ENCODE measurements at places on chromosomes 7 and 10.

GRCh38 chr10:63994371-63994770 is 473.2 kb downstream of the REEP3 start:
- no peak for DNase-seq

DNA sequence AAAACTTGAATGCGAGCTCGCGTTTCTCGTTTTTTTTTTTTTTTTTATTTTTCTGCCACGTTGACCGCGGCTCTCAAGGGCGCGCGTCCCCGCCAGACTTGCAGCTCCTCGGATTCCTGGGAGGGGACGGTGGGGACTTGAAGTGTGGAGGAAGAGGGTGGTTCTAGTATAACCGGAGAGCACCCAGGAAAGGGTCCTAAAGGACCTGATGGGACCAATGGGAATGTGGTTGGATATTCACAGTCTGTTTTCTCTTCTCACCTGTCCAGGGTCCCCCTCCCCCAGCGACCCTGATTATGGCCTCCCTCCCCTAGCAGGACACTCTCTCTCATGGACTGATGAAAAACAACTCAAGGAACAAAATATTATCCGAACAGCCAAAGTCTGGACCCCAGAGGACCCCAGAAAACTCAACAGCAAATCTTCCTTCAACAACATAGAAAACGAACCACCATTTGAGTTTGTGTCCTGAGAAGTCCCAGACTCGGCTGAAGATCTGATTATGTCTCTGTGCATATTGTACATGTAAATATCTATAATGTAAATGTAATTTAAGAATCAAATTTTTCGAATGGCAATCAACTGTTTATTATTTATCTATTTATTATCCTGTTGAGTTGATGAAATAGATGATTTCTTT is 1.4 kb downstream of the PTF1A start:
- no peak for DNase-seq

DNA sequence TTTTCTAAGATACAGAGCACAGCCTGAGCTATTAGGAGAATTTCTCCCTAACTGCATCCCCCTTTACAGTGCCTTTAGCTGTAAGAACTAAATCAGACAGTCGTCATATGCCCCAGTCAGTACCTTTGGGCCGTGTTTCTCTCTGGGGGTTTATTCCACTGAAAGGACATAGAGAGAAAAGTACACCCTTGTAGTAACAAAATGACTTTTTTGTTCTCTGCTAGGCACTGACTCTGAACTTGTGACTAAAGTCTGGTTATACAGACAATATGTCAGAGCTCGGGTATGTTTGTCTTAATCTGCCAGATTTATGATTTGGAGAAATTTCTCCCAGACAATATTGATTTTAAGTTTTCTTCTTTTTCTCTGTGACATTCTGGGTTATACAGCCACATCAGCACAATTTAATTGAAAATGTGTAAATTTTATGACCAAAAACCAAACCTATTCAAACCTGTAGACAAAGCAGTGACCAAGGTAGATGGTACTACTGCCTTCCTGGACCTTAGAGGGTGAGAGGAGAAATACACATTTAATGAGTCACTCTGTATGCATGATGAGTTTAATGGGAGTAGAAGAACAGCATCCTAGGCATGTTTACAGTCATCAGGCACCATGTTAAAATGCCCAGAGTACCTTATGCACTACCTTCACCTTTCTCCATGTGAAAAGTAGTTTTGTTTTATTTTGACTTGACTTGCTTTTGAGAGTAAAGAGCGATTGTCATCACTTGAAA is 156.1 kb upstream of the PLXDC2 start:
- DNase-seq = no peak

DNA sequence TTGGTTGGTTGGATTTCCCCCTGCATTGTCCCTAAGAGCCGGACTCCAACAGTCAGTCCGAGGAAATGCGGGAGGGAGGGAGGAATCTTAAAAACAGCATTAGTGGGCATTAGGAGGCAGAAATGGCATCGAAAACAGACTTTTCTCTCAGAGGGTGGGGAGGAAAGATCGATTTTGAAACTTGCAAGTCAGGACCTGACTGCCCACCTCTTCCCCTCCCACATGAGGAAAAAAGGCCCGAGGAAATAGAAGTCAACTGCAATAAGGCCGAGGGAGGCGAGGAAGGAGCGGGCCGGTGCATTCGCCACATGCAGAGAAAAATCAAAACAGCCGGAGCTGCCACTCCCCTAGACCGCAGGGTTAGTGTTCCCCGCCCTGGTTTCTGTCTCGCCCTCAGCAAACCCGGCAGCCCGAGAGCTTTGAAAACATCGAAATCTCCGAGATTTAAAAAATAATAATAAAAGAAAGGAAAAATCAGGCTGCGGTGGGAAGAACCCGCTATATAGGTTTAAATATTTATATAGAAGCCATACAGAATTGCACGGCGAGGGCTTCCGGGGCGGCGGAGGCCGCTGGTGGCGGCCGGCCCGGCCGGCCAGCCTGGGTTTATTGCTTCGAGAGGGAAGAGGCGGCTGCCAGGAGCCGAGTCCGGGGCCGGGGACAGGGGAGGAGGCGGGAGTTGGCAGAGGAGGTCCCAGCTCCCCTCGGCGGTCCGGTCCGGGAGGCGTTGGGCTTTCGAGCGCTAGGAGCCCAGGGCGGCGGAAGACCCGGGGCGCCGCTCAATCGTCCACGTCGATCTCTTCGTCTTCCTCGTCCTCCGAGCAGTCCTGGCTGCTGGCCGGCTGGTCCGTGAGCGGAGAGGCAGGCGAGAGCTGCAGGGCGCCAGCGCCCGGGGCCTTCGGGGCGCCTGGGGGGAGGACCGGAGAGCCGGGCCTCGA is 2.5 kb downstream of the LBX1 start:
- DNase-seq = no peak

- DNase-seq = no peak
These were observed 441.3 kb downstream of the PLXNA4 start for GRCh38 chr7:132134814-132135445.

DNA sequence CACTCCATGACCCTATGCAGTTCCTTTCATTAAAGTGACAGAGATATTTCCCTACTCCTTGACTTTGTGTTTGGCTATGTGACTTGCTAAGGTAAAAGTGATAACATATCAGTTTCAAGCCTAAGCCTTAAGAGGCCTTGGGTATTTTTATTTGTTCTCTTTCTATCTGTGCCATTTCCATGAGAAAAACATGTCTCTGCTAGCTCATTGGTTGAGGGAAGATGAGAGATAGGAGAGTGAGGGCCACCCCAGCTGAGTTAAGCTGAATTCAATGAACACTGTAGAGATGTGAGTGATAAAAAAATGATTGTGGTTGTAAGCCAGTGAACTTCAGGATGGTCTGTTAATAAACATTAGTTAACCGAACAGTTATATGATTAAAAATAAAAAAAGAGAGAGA is 13.4 kb downstream of the TASOR2 start:
- DNase-seq = no peak

- DNase-seq = no peak
These were observed 68.0 kb downstream of the CTTNBP2 start for GRCh38 chr7:117805241-117805640.

DNA sequence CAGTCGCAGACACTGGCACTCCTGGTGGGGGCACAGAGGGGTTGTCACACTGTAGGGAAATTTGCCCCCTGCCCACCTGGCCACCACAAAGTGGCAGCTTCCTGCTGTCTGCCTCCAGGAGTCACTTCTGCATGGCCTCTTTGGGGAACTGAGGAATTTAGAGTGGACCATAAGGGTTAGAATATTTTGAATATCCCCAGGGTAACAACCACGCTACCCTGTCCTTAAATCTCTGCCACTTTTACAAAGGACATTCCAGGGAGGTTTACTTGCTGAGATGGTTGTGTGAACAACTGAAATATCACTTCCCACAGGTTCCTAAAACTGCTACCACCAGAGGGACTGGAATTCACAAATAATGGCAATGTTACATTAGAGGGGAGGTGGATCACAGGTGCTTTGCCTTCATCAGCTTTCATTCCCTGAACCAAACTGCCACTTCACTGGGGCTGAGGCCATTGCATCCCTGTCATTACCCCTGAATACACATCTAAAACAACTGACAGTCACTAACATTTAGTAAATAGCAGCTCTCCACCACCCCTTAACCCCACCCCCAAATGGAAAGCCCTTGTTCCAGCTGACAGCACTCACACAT is 88.1 kb upstream of the IFRD1 start:
- no peak for DNase-seq

DNA sequence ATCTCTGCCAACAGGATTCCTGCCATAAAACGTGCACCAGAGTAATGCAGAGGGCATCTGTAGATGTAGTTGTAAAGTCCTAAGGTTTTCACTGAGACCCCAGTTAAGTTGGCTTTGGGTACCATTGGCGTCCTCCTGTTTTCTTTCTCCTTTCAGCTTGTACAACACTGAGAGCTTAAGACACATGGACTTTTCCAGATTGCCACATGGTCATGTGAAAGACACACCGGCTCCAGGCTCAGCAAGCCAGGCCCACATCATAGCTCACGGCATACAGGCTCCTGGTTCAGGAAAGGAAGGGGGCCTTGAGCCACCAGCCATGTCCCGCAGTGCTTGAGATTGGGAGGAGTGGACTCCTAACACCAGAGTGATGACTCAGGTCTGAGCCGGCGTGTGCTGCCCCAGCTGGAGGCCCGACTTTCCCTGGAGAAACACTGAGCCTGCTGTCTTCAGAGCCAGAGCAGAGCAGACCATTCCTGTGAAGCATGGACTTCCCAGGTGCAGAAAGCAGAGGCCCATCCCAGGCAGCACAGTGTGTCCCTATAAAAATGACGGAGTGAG is 252.7 kb downstream of the PRPF18 start:
- no peak for DNase-seq

GRCh38 chr10:48406204-48406603 is 99.7 kb downstream of the MAPK8 start:
- DNase-seq = no peak

DNA sequence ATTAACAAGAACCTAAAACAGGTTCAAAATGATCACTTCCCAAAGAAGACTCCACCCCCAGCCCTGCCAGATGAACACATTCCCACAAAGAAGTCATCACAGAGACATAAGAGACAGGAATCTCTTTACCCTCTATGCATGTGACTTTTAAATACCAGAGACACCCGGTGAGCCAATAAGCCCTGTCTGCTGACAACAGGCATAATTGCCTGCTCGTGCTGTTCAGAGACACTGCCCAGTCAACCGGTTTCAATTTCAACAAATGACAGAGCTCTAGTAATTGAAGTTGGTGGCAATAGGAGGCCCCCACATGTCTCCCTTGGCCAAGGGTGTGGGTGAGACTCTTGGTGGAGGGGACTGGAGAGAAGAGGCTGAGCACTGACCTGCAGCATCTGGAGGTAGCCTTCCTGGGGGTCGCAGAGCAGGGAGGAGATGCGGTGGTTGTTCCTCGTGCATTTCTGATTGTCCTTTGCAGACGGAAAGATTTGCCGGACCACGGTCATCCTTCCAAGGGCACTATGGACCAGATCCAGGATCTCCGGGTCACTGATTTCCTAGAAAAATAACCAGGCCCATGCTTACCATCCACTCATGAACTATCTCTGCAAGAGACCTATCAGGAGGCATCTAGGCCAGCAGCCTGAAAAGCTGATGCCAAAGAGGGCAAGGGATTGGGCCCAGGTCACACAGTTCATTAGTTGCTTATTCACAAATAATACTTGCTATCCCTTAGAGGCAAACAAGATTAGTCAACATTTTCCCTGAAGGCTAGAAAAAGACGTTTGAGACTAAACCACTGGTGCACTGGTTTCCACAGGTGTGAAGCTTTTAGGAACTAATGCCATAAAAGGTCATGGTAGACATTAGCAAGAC is 497.7 kb downstream of the GRID1 start:
- DNase-seq = no peak

GRCh38 chr7:7943951-7944350 is 24.6 kb upstream of the GLCCI1 start:
- no peak for DNase-seq

- peak; percentile 79 for DNase-seq
These were observed 38.3 kb downstream of the LRRC72 start for GRCh38 chr7:16564909-16565426.

DNA sequence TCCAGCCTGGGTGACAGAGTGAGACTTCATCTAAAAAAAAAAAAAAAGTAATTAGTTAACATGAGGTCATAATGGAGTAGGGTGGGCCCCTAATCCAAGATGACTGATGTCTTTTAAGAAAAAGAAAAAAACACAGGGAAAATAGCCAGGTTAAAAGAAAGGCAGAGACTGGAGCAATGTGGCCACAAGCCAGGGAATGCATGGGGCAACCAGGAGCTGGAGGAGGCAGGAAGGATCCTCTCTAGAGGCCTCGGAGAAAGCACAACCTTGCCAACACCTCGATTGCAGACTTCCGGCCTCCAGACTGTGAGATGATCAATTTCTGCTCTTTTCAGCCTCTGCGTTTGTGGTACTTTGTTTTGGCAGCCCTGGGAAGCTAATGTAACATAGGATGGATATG is 121.5 kb downstream of the ITIH5 start:
- no peak for DNase-seq

- DNase-seq = no peak
These were observed 12.6 kb upstream of the GDF10 start for GRCh38 chr10:47287365-47287802.

GRCh38 chr10:78685466-78686103 is 383.2 kb upstream of the ZMIZ1 start:
- no peak for DNase-seq
